T-cell (primary cell): ENCODE measurements at places on chromosomes 7 and 10. TPM values are rescaled to one million over a fixed set of nuclear protein-coding genes. Genes with fewer than 3 reads are reported as not detected.

DNA sequence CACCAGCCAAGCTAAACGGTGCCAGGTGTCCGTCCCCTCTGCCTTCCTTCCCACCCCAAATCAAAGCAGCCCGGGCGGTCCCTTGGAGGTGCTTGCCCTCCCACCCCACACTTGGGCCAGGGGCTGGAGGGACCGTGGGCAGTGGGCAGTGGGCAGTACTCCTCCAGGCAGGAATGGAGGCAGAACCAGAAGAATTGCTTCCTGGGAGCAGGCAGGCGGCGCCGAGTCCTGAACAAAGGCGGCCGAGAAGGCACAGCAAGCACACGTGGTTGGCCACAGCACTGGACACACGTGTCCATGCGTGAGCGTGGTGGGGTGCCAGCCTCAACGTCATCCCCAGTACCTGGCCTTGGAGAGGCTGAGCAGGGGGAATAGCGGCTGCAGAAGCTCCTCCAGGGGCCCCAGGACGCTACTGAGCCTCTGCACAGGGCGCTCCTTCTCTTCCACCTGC, 48.4 kb upstream of the NKX6-2 start:
- no peak for DNase-seq

DNA sequence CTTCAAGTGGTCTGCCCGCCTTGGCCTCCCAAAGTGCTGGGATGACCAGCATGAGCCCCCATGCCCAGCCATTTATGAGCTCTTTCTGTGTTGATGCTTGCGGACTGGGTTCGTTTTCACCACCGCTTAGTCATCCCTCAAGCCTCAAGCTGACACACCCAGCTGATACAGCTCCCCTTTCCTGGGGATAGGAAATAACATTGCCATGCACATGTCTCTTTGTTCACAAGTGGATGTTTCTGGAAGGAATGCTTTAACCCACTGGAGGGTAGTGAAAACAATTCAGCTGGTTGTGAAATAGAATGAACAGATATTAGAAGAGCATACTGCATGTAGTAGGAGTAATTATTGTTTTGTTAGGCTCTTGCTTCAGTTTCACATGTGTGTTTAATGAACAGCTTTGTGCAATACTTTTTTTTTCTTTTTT, 8.5 kb upstream of the METTL27 start:
- DNase-seq = no peak

GRCh38 chr10:36534471-36535002, 590.9 kb upstream of the ANKRD30A start:
- peak; percentile 3 for DNase-seq

GRCh38 chr7:25675789-25676474, 447.6 kb upstream of the NPVF start:
- DNase-seq = no peak

DNA sequence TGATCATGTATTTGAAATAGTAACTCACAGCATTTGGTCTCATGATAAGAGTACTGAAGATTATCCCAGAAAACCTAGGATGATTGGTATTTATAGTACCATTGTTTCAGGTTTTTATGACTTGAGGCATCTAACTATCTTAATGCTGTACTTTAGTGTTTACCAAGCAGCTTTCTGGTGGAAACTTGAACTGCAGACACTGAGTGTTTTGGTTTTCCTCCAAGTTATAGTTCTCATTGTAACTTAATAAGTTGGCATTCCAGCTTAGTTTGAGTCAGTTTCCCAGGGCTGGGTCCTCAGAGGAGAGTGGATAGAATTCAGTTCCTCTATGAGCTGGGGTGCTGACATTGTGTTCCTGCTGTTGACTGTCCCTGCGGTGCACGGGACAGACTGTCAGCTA, 50.4 kb downstream of the SEC23IP start:
- DNase-seq = no peak

TDRD1 gene
- total RNA-seq = not detected

MBL2 gene
- not detected for total RNA-seq

PFKFB3 gene
- total RNA-seq = 48.7 TPM

ADIRF gene
- total RNA-seq = not detected
